Activated CD8-positive, alpha-beta memory T cell treated with anti-CD3 and anti-CD28 coated beads for 1 hour (primary cell): ENCODE measurements at places on chromosomes 5 and 9.

DNA sequence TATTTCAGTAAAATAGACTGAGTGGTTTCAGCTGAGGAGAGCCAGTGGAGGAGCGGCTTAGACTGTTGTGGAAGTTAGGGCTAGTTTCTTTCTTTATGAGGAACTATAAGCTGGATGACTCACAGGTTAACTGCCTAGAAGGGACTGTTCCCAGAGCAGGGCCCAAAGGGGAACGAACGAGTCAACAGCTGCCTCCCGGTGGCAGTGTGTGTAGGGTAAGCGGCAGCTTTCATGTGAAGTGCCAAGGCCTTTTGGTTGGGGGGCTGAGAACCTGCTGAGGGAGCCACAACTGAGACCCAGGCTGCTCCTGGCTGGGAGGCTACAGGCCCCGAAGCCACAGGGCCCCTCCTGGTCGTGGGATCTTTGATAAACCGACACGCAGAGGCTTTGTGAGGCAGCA, 7.0 kb downstream of the SQSTM1 start:
- DNase-seq = no peak

DNA sequence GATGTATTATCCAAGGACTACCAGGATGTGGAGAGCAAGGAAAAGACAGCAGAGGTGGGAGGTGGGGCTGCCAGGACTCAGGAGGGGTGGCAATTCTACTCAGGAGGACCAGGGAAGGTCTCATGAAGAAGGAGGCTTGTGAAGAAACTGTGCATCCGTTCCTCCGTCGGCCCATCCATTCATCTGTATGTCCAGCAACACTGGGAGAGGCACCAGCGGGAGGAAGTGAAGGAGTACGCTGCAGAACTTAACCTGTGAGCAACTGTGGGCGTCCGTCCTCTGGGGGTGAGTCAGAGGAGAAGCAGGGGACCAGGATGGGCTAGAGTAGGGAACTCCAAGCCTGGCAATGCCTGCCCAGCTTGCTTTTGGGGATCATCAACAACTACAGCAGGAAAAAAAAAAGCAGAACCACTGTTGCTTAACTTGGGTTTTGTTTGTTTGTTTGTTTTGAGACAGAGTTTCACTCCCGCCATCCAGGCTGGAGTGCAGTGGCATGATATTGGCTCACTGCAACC, 47.3 kb upstream of the NEURL1B start:
- DNase-seq = no peak

- no peak for DNase-seq
Measured at GRCh38 chr5:124349931-124350330, 396.5 kb downstream of the ZNF608 start.

- DNase-seq = no peak
Measured at GRCh38 chr5:148569948-148570347, 84.4 kb downstream of the HTR4 start.

DNA sequence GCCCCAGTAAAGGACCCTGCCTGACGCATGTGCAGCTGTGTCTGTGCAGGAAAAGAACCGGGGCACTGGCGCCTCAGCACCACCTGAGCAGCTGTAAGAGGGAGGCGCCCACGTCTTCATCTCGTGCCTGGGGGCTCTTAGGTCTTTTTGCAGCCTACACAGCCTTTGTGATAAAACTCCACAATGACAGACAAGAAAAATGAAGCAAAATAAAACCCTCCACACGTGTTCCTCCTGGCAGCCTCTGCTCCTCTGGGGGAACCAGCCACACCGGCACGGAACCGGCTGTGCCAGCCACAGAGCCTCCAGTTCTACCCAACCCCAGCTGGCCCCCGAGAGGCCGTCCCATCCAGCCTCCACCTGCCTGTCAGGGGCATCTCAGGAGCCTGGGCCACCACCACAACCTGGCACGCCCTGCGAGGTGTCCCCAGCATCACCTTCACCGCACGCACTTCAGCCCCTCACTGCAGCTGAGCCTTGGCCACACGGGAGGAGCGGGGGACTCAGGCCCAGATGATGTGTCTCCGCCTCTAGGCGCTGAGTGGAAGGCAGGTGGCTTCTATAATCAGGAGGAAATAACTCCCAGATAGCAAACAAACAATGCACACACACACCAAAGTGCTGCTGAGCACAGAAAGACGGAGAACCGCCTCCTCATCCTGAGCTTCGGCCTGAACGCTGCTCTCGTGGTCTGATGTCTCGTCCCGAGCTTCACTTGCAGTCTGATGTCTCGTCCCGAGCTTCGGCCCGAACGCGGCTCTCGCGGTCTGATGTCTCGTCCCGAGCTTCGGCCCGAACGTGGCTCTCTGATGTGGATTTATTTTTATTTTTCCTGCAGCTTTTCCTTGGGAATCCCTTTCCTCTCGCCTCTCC, 28.6 kb upstream of the NSMF start:
- no peak for DNase-seq

DNA sequence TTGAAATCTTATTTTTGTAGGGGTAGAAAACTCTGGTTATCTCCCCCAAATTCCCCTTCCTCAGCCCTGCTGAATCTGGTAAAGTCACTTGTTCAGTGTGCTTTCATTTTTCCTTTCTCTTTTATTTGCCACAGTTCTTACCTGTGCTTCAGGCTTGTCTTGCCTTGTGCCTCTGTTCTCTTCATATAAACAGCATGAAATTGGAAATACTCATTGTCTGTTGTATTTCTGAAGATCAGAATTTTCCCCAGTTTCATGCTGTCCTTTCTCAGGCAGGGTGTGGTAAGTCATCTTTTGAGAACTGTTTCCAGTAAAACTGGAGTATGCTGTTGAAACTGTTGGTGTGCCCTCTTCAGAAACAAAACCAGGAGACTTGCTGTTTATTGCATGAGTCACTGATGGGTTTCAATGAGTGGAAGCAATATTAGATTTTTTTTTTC, 7.0 kb downstream of the PAM start:
- DNase-seq = no peak

- DNase-seq = no peak
Measured at GRCh38 chr5:35223787-35224395, 6.4 kb downstream of the PRLR start.

GRCh38 chr5:158543539-158544387, 556.0 kb downstream of the EBF1 start:
- DNase-seq = no peak

GRCh38 chr5:35214051-35214450, 16.2 kb downstream of the PRLR start:
- no peak for DNase-seq

- DNase-seq = no peak
Measured at GRCh38 chr9:76878933-76879332, 27.0 kb downstream of the PRUNE2 start.

GRCh38 chr5:38105231-38105570, 153.2 kb upstream of the EGFLAM start:
- DNase-seq = no peak

DNA sequence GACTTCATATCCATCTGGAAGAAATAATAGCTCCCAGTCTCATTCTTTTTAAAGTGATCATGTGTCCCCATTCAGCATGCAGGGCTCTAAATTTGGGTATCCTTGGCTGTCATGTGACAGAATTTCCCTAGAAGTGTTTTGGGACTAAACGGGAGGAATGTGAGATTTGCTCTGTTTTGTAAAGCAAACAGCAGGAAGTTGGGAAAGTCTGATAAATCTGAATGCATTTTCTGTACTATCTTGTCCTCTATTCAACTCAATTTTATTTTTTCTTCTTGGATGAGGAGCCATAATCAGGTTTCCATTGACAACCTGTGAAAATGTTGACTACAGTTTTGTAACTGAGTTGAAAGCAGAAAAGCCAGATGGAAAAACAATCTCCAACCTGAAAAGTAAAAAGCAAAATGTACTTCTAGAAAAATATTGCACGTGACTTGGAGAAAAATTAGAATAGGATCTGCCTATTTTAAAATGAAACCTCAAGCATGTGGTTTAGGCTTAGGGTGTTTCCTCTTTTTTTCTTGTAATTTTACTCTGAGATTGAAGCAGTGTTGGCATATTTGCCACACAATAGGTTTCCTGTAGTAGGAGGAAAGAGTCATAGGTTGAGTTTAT, 76.2 kb upstream of the IL6ST start:
- no peak for DNase-seq

GRCh38 chr5:158084292-158084691, 225.3 kb upstream of the CLINT1 start:
- DNase-seq = no peak

DNA sequence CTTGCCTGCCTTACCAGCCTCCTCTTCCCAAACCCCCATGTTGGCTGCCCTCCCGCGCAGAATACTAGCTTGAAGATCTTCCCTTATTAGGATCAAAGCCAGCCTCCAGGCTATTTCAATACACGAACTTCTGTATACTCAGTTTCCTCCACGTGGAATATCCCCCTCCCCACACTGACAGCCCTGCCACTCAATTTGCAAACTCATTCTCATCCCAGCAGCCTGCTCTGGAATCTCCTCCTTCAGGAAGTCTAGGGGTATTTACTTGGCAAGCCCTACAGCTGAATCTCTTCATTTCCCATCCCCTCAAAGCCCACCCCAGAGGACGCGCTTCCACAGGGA, 157.0 kb upstream of the SMIM23 start:
- no peak for DNase-seq

GRCh38 chr5:149237662-149238061, 34.0 kb upstream of the AFAP1L1 start:
- DNase-seq = no peak

GRCh38 chr9:89527084-89527483, 29.2 kb upstream of the SEMA4D start:
- DNase-seq = no peak

GRCh38 chr9:86557063-86557766, 203.0 kb upstream of the TUT7 start:
- DNase-seq = no peak

DNA sequence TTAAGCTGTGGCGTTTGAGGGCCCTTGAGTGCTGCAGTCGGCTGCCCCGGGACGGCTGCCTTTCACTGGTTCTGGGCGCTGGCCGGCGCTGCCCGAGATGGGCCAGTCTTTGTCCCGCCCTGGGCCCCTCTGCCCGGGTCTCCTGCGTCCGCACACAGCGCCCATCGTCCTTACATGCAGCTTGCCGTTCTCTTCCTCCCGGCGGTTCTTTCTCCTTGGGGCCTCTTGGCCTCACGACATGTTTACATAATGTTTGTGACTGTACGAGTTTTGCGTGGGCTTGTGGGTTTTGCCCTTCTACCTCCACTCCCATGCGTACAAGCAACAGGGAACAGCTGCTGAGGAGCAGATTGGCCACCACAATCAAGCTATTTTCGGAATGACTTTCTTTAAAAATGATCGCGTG, 618 bp downstream of the TNPO1 start:
- DNase-seq = no peak

DNA sequence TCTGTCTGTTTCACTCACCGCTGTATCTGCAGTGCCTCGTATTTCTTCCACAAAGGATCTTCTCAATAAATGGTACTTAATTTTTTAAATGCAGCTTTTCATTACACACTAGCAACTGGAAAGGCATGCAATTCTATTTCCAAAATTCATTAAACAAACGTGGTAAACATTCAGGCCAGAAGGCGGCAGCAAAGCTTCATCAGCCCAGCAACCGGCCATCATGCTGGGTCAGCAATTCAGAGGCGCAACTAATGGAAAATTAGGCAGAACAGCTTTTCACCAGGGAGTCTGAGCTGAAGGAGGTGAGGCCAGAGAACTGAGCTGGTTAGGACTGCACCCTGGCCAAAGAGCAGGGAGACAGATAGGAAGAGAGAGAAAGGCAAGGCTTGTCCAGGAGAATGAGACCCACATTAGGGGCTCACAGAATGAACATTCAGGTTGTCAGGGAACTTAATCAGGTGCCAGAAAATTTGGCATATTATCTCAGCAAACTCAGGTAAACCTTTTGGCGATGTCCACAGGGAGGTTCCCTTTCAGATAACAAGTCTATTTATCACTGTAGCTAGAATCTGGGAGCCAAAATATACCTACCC, 17.7 kb upstream of the RNF180 start:
- DNase-seq = no peak

DNA sequence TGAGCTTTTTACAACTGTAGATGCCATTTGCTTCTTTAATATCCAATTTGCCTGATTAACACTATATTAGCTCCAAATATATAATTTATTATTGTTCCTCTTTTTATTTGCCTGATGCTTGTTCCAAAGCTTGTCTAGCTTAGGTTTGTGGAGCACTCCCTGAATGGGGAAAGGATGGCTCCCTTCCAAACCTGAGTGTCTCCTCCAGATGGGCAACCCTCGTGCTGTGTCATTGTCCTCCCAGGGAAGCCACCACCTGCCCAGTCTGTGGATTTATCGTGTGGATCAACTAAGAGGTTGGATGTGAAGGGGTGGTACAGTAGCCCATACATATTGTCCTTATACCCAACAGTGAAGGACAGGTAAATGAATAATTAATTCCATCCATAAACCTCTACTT, 404.9 kb downstream of the CDK5RAP2 start:
- DNase-seq = no peak

- DNase-seq = no peak
Measured at GRCh38 chr9:124398191-124398935, 16.9 kb downstream of the PSMB7 start.

- DNase-seq = no peak
Measured at GRCh38 chr5:173664154-173664526, 47.7 kb upstream of the BOD1 start.

- no peak for DNase-seq
Measured at GRCh38 chr5:71743155-71743554, 24.1 kb downstream of the CARTPT start.

DNA sequence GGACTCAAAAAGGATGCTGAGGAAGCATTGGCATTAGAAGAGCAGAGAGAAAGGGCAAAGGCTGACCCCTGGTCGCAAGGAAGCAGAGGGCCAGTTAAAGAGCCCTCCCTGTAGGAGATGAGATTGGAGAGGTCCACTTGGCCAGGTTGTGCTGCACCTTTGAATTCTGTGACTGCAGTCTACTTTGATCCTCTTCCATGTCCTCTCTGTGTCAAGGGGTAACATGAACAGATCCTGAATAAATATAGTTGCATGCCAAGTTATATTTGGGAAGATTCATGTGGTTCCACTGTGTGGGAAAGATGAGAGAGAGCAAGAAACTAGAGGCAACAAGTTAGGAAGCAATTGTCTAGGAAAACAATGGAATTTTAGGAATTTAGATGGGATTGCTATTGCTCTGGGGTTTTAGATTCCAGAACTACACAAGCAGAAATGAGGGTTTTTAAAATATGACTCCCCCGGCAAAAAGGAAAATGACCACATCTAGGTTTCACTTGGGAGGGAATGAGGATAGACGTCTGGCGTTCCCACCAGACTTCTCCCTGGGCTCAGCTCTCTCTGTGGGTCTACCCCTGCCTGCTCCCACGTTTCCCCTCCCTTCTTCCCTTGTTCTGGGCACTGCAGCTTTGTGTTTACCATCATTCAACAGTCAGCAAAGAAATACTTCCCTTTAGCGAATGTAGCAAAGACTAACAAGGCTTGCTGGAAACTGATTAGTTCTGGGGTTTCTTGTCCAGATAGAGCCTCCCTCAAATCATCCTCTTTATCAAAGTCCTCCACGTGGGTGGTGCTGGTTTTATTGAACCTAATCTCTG, 63.6 kb downstream of the SNX18 start:
- no peak for DNase-seq

GRCh38 chr5:83922699-83923098, 202.0 kb upstream of the HAPLN1 start:
- DNase-seq = no peak

DNA sequence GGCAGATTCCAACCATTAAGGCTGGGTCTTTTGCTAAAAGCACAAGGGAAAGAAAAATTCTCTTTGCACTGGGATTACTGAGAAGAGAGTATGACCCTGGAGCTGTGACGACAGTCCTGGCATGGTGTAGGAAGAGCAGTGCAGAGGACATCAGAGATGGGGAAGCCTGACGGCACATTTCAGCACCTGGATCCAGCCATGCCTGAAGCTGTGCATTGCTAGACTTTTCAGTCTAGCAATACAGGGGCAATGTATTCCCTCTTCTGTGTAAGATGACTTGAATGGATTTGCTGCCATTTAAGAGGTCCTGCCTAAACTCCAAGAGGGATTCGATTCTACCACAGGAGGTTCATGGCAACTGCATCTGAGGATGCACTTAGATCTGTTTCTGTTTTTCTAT, 12.3 kb upstream of the MRNIP start:
- no peak for DNase-seq
